Suppressor macrophage treated with lipopolysaccharide for 1 hour (primary cell): ENCODE measurements at places on chromosomes 12 and 14.

GRCh38 chr14:63286071-63286470, 32.7 kb downstream of the GPHB5 start:
- DNase-seq = no peak

- DNase-seq = no peak
Observed at GRCh38 chr14:72723858-72724530, 169.9 kb downstream of the DPF3 start.

GRCh38 chr12:109638735-109639134, 65.1 kb downstream of the MVK start:
- no peak for DNase-seq

GRCh38 chr12:67413577-67413976, 144.4 kb downstream of the CAND1 start:
- DNase-seq = no peak

DNA sequence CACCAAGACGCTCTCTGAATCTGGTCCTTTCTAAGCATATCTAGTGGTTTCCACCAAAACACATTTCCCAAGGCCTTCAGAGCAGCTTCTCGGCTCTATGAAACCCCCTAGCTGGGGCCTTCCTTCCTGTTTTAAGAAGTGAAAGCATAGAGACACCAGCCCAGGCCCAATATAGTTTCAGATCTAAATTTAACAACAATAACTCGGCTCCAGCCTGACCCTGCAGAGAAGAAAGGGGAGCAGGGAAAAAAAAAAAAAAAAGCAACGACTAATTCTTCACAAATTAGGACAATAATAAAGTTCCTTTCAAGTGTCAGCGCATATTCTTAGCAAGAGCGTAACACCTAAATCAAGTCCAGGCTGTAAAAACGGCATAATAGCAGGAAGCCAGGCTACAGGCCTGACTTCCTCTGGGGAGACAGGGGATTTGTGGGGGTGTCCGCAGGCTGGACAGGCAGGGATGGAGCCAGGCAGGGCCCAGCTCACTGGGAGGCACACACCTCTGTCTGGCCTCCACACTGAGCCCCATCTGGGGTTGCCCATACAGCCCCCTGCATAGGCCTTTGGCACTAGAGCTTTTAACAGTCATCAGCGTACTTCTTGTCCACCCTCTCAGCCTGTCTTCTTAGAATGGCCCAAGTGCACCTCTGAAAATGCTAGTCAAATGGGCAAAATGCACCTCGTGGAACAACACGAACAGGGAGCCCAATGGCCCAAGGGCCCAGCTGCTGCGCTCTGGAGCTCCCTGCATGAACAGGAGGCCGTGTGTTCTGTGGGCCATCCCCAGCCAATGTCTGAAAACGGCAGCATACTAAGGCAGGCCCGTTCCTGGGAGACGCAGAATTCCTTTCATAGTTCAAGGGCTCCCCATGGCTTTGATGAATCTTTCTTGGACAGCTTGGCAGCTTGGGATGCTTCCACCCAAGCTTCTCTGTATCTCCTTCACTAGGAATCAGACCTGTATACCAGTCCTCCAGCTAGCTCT, 772.9 kb downstream of the MED13L start:
- DNase-seq = peak; percentile 35

- no peak for DNase-seq
Observed at GRCh38 chr14:102264775-102265174, 40.2 kb downstream of the MOK start.

- peak; percentile 83 for DNase-seq
Observed at GRCh38 chr12:26298785-26299621, 103.6 kb downstream of the SSPN start.

GRCh38 chr12:80412343-80412953, 31.6 kb upstream of the PTPRQ start:
- peak; percentile 78 for DNase-seq

DNA sequence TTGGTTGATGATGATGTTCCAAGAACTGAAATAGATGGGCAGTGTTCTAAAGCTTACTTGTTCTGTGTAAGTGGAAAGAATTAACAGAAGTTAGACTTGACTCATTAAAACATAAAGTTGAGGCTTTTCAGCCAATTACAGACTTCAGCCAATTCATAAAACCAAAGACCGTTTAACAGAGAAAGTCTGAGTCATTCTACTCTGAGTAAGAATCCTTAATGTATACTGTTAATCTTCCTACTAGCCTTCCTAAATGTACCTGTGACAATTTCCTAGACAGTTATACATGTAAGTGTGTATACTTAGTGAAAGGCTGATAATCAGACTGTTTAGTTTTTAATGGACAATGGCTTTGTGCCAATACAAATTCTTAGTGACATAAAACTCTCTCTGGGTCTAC, 681.0 kb downstream of the RPL10L start:
- DNase-seq = no peak

GRCh38 chr14:104931304-104931770, 6.7 kb downstream of the PLD4 start:
- no peak for DNase-seq

DNA sequence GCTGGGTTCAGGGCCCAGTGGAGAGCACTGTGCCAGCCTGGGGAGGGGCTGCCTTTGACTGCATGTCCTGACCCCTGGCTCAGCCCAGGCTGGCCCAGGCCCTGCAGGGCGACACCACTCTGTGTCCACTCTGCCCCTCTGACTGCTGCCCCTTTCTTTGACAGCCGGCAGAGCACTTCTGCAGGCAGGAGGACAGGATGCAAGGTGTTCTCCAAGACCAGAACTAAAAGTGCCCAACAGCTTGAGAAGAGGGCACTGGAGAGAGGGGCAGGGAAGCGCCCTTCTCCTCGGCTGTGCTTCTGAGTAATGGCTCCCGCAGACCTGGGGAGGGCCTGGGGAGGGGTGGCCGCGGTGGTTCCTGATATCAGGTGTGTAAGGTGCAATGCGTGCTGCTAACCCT, 72.7 kb downstream of the WDR20 start:
- DNase-seq = no peak

- DNase-seq = peak; percentile 41
Observed at GRCh38 chr12:85076688-85077430, 40.7 kb downstream of the LRRIQ1 start.
